ENCODE measurements at places on chromosomes 5 and 9. TPM values are rescaled to one million over a fixed set of nuclear protein-coding genes. Genes with fewer than 3 reads are reported as not detected.
A peak's percentile ranks its signal among the peaks of the same experiment; 100 is the strongest.

- no peak overlapping the region for H3K4me3 ChIP-seq
- no peaks in the 10 kb centered on the region for H3K4me1 ChIP-seq
- no peak for DNase-seq
- no peak overlapping the region for H3K27ac ChIP-seq
- no peaks in the 10 kb centered on the region for H3K36me3 ChIP-seq
- H3K27me3 ChIP-seq = no peaks in the 10 kb centered on the region
Measured at GRCh38 chr5:20609126-20609525, 621.1 kb upstream of the CDH18 start.

- no peaks in the 10 kb centered on the region for H3K4me1 ChIP-seq
- DNase-seq = no peak
- H3K36me3 ChIP-seq = no peaks in the 10 kb centered on the region
- no peak overlapping the region for H3K4me3 ChIP-seq
- no peaks in the 10 kb centered on the region for H3K27me3 ChIP-seq
- H3K27ac ChIP-seq = no peak overlapping the region
Measured at GRCh38 chr5:152884006-152884405, 478.9 kb upstream of the NMUR2 start.

DNA sequence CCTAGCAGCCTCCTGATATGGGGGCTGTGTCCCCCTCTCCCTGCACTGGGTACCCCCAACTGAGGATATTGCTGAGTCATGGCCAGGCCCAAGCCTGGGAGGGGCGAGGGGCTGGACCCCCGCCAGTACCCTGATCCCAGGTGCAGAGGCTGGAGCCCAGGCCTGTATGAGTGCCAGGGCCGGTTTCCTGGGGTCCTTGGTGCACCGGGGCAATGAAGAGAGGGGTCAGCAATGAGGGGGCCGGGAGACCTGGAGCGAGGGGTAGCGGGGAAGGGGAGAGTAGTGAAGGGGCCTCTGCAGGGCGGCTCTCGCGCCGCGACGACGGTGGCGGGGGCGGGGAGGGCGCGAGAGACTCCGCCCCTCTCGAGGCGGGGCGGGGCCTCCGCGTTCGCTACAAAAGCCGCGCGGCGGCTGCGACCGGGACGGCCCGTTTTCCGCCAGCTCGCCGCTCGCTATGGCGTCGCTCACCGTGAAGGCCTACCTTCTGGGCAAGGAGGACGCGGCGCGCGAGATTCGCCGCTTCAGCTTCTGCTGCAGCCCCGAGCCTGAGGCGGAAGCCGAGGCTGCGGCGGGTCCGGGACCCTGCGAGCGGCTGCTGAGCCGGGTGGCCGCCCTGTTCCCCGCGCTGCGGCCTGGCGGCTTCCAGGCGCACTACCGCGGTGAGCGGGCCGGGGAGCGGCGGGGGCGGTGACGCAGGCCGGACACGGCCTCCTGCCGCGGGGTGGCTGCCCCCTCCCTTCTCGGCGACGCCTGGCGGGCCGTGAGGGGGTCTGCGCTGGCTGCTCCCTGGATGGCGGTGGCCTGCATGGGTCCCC is at the start of gene SQSTM1:
TSS of gene SQSTM1 (plus strand) at position 423 of the 815 bp plus-strand sequence. CDS start at position 455, 32 bp downstream.
- H3K27me3 ChIP-seq = no peaks in the 10 kb centered on the region
- peaks cover 23% of the 10 kb centered on the region for H3K36me3 ChIP-seq
- H3K4me1 ChIP-seq = peaks cover 22% of the 10 kb centered on the region
- peak within 1 kb of the TSS; percentile 73 for H3K27ac ChIP-seq

GRCh38 chr5:138353560-138354080 is 1.1 kb downstream of the KDM3B start:
- no peaks in the 10 kb centered on the region for H3K27me3 ChIP-seq
- H3K36me3 ChIP-seq = peaks cover 18% of the 10 kb centered on the region
- H3K27ac ChIP-seq = peak overlapping the region; percentile 79

GRCh38 chr5:165360784-165361542 is 1855.5 kb downstream of the MAT2B start:
- no peaks in the 10 kb centered on the region for H3K36me3 ChIP-seq
- no peaks in the 10 kb centered on the region for H3K27me3 ChIP-seq

DNA sequence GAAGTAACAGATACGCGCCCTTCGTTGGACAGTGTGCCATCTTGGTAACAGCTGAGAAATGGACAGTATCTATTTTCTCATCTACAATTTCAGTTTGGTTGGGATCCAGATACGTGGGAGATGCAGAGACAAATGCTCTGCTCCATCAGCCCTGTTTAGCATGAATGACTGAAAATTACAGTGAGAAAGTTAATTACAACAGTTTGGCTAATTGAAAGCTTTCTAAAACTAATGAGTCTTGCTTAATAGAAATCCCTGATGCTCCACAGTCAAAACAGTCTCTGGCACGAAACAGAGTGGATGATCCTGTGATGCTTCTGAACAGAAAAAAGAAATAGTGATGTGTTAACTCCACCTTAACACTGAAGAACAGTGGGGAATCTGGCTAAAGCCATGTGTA is 140.2 kb downstream of the DNAH5 start:
- no peak overlapping the region for H3K4me3 ChIP-seq
- H3K36me3 ChIP-seq = no peaks in the 10 kb centered on the region
- H3K27me3 ChIP-seq = no peaks in the 10 kb centered on the region
- no peaks in the 10 kb centered on the region for H3K4me1 ChIP-seq
- no peak for DNase-seq
- H3K27ac ChIP-seq = no peak overlapping the region

DNA sequence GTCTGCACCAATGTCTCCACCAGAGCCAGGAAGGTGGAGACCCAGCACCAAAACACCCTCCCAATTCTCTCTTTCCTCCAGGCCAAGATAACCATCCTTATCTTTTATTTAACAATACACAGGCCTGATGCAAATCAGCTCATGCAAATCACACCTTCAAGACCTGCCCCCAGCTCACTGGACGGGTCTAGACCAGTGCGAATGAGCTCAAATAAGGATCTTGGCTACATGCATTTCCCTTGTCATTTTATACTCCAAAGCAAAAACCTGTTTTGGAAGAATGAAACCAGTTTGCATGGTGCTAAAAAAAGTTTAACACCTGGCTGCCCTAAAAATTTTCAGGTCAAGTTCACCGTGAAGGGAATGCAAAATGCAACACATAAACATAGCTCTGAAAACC is 31.9 kb upstream of the DAPK1 start:
- H3K36me3 ChIP-seq = no peaks in the 10 kb centered on the region
- peak; percentile 58 for DNase-seq
- no peak overlapping the region for H3K27ac ChIP-seq
- peaks cover 18% of the 10 kb centered on the region for H3K4me1 ChIP-seq
- no peak overlapping the region for H3K4me3 ChIP-seq

DNA sequence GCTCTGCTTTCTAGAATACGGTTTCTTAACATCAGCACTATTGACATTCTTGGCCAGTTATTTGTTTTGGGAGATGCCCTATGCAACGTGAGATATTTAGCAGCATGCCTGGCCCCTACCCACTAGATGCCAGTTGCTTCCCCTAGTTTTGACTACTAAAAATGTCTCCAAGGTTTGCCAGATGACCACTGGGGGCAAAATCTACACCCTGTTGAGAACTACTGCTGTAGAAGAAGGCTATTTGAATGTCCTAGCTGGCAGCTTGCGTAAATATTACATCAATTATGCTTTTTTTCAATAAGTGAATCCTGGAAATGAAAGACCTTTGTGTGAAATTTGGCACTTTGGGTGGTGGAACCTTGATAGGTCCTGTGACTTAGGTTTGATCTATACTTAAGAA is 5.0 kb downstream of the NCBP1 start:
- DNase-seq = peak; percentile 60
- no peak overlapping the region for H3K27ac ChIP-seq
- peaks cover 27% of the 10 kb centered on the region for H3K36me3 ChIP-seq
- H3K4me1 ChIP-seq = peaks cover 2% of the 10 kb centered on the region
- no peaks in the 10 kb centered on the region for H3K27me3 ChIP-seq

DNA sequence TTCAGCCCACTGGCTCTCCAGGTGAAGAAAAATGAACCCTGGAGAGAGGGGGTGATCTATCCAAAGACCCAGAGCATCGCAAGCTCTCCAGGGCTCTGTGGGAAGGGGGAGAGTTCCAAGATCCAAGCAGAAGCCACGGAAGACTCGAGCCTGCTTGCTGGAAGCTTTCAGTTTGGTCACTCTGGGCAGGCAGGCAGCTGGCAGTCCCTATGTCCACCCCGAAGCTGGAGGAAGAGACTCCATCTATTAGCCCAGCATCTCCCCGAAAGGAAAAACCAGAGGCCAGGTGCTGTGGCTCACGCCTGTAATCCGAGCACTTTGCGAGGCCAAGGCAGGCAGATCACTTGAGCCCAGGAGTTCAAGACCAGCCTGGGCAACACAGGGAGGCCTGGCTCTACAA is 10.7 kb upstream of the SPARC start:
- peak; percentile 65 for DNase-seq
- H3K27me3 ChIP-seq = no peaks in the 10 kb centered on the region
- no peaks in the 10 kb centered on the region for H3K36me3 ChIP-seq
- H3K4me3 ChIP-seq = no peak overlapping the region
- H3K4me1 ChIP-seq = peaks cover 25% of the 10 kb centered on the region

GRCh38 chr9:35478871-35479270 is 11.0 kb upstream of the RUSC2 start:
- no peaks in the 10 kb centered on the region for H3K27me3 ChIP-seq
- no peaks in the 10 kb centered on the region for H3K36me3 ChIP-seq
- DNase-seq = no peak
- no peak overlapping the region for H3K4me3 ChIP-seq

DNA sequence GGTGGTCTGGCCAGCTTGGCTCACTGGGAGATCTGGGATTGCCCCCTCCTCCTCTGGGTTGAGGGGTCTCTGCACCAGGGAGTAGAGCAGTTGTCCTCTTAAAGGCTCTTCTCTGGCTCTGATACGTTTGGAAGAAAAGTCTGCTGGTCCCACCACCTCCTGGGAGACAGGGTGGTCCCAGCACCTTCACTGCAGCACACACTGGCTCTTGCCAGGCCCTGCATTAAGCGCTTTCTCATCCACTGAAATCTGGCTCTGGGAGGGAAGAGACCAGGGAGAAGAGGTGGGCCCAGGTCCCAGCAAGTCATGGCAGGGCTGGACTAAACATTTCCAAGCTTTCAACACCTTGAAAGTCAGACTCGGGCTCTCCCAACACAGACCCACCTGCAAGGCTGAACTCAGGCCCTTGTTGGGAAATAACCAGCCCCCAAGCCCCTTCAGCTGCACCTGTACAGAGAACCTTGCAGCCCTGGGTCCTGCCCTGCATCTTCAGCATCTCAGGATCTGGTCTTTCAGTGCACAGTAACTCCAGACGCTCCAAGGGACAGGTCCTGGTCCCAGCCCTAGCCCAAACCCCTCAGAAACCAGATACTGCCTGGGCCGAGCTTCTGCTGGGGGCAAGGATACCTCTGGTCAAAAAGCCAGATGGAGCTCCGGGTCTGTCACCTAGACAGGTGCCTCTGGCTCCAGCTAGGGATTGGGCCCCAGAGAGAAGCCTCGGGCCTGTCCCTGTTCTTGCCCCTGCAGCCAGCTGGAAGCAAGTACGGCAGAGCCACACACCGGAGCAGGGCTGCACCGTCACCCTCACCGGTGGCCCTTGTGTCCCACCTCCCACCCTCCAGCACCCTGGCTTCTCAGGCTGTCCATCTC is 134.5 kb downstream of the DAB2IP start:
- no peaks in the 10 kb centered on the region for H3K4me1 ChIP-seq
- peak; percentile 39 for DNase-seq
- H3K4me3 ChIP-seq = no peak overlapping the region
- peaks cover 10% of the 10 kb centered on the region for H3K36me3 ChIP-seq

DNA sequence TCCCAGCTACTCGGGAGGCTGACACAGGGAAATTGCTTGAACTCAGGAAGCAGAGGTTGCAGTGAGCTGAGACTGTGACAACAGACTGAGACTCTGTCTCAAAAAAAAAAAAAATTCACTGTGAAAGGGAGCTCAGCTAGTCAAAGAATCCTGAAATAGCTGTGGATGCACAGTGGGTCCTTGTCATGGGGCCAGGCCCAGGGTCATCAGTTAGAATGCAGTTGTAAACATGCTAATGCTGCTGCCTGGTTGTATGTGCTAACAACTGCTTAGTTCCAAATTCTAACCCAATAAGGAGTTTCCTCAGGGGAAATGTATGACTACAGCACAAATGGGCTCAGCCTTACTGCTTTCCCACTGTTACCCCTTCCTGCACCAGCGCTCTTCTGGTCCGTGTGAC is 84.0 kb downstream of the PALM2AKAP2 start:
- peaks cover 22% of the 10 kb centered on the region for H3K27me3 ChIP-seq
- no peak overlapping the region for H3K27ac ChIP-seq
- no peak for DNase-seq
- H3K36me3 ChIP-seq = no peaks in the 10 kb centered on the region
- H3K4me3 ChIP-seq = no peak overlapping the region

GRCh38 chr5:132446621-132447020 is 44.0 kb downstream of the IRF1 start:
- no peak overlapping the region for H3K4me3 ChIP-seq
- H3K36me3 ChIP-seq = no peaks in the 10 kb centered on the region
- H3K4me1 ChIP-seq = no peaks in the 10 kb centered on the region
- DNase-seq = no peak

- H3K4me3 ChIP-seq = no peak overlapping the region
- no peak overlapping the region for H3K27ac ChIP-seq
- no peaks in the 10 kb centered on the region for H3K36me3 ChIP-seq
- DNase-seq = no peak
- no peaks in the 10 kb centered on the region for H3K4me1 ChIP-seq
- no peaks in the 10 kb centered on the region for H3K27me3 ChIP-seq
Measured at GRCh38 chr5:108459769-108460168, 77.9 kb upstream of the FBXL17 start.

DNA sequence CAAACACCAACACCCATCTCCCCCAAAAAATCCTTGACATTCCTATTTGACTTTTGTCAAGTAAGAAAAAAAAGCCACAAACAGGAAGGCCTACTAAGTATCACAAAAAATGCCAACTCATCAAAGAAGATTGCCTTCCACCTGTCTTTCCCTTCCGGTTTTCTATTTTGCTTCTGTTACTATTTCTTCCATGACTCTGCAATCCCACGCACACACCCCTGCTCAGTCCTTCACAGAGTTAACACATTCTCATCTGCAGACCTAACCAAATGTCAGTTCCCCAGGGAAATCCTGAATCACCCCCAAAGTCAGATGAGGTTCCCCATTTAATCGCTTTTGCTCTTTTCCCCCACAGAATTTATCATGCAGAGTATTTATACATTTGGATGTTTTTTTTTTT is 15.1 kb downstream of the LPAR1 start:
- no peaks in the 10 kb centered on the region for H3K36me3 ChIP-seq
- H3K4me3 ChIP-seq = no peak overlapping the region
- H3K27me3 ChIP-seq = no peaks in the 10 kb centered on the region
- H3K4me1 ChIP-seq = no peaks in the 10 kb centered on the region
- DNase-seq = no peak
- no peak overlapping the region for H3K27ac ChIP-seq

GRCh38 chr5:75362474-75362975 is 25.5 kb downstream of the HMGCR start:
- H3K4me1 ChIP-seq = peaks cover 10% of the 10 kb centered on the region
- peak overlapping the region; percentile 62 for H3K27ac ChIP-seq
- H3K27me3 ChIP-seq = no peaks in the 10 kb centered on the region

GRCh38 chr5:19630876-19631275 is 357.1 kb downstream of the CDH18 start:
- H3K27ac ChIP-seq = no peak overlapping the region
- no peaks in the 10 kb centered on the region for H3K36me3 ChIP-seq
- DNase-seq = no peak

GRCh38 chr9:107625383-107625984 is 135.9 kb upstream of the KLF4 start:
- no peak overlapping the region for H3K27ac ChIP-seq
- peaks cover 29% of the 10 kb centered on the region for H3K27me3 ChIP-seq
- no peaks in the 10 kb centered on the region for H3K36me3 ChIP-seq
- DNase-seq = no peak

Gene CARD6
- 0.09 TPM for total RNA-seq

Gene PCDHGB2
- total RNA-seq = 2.1 TPM

Gene ZNF462
- total RNA-seq = 88.4 TPM

Gene PCDHB8
- 0.71 TPM for total RNA-seq

Gene ZER1
- 34.9 TPM for total RNA-seq

Gene CD74
- 22.1 TPM for total RNA-seq

Gene NINJ1
- total RNA-seq = 26.5 TPM

Gene TMEM174
- total RNA-seq = not detected

Gene MRPS27
- 55.0 TPM for total RNA-seq
